ENCODE measurements at places on chromosomes 2 and 18.

DNA sequence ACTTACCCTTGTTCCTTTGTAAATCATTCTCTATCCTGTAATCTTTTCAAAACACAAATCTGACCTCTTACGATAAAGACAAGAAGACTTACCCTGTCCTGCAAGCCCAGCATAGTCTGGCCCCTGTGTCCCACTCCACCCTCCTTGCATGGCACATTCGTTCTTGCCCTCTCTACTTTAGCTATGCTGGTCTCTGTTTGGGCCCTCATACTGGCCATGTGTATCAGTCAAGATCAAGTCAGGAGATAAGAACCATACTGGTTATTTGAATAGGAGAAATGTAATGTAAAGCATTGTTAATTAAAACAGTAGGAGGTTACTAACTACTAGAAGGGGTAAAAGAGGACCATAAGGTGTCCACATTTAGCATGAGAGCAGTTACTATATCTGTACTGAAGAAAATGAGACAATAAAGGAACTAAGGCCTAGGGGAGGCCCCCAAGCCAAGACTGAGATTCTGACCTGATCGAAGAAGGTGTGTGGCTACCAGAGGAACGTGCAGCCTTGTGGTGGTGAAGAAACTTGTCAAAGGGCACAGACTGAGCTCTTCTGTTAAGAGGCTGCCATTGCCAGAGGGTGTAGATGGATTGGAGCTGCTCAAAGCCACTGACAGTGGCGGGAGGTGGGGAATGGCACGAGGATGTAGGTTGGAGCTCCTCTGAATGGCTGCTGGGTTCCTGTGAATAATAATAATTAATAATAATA is 80.8 kb downstream of the KCTD18 start:
- no peak for DNase-seq

GRCh38 chr2:73176205-73176880 is 26.0 kb upstream of the NOTO start:
- no peak for DNase-seq

DNA sequence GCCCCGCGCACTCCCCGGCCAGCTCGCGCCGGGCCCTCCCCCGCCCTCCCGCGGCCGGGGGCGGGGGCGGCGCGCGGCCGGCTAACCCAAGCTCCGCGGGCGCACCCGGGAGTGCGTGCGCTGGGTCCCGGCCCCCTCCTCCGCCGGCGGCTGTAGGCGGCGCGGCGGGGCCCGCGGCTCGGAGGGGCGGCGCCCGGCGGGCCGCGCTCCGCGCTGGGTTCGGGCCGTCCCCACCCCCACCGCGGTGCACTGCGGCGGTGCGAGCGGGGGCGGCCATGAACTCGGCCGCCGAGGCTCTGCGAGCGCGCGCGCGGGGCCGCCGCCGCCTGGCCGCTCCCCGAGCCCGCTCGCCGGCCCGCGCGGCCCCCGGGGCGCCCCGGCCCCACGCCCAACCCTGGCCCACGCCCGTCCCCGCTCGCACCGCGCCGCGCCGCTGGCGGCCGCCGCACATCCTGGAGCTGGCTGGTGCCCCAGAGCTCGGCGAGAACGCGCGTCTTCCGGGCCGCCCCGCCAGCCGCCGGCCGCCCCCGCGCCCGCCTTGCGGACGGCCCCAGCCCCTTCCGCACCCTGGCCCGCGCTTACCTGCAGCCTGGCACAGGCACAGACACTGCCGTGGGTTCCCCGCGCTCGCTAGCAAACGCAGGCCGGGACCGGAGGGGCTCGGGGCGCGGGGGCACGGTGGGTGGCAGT is at the start of gene ZBTB14:
Gene ZBTB14, minus strand, starts transcription at position 496 of the 690 bp plus-strand sequence. CDS start 2,480 bp downstream, outside the sequence.
- DNase-seq: peak; percentile 68

DNA sequence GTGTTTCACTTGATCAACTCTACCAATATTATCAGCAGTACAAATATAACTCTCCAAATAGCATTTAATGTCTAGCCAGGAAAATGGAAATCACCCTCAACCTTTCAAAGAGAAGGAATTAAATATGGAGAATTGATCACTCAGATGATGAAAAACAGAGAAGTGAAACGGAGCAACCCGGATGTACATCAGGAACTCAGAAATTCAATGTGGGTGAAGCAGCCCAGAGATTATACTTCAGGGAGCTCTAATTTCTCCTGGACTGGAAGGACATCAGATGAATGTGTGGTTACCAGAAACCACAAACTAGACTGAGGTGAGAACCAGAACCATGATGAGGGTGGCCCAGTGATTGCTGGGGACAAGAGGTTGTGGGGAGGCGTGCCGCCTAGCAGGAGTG is 35.5 kb upstream of the COBLL1 start:
- no peak for DNase-seq

GRCh38 chr18:24016643-24017042 is 2.1 kb downstream of the TTC39C start:
- DNase-seq: no peak

DNA sequence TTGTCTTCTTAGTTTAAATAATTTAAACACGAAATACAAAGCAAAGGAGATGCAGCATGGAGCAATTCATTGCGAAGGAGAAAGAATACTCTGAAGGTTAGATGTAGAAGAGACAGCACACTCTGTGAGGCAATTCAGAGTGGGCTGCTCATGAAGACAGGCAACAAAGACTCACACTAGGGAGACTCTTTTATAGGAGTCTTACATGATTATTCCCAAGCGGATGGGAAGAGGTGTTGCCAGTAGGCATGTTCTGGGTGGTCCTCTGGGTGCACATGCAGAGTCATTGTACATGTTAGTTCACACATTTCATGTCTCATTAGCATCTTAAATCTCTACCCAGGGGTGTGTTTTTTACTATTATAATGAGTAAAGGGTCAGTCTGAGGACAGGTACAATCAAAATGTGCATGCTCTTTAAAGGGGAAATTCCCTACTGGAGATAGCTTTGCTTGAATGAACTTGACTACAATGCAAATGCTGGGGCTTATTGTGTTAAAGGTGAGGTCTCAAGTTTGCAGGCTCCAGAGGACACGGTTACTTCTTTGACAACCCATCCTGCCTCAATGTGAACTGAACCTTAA is 275.5 kb downstream of the CDH19 start:
- no peak for DNase-seq

GRCh38 chr2:229066121-229066715 is 204.9 kb downstream of the PID1 start:
- DNase-seq: no peak

DNA sequence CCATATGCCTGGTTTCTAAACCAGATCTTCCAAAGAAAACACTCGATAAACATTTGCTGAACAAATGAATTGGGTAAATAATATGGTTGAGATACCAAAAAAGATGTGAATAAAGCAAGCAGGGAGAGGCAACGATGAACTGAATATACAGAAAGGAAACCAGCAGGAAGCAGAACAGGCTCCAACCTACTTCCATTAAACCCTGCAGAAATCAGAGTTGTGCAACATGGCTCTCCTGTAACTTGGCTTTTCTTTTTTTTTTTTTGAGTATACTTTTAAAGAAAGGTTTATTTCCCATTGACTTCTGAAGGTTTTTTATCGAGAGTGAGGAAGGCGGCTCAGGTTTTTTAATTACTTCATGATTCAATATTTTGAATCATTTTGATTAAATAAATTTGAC is 23.5 kb downstream of the ITSN2 start:
- DNase-seq: no peak

- DNase-seq: no peak
These were observed 391.2 kb upstream of the POU3F3 start for GRCh38 chr2:104462731-104463130.

DNA sequence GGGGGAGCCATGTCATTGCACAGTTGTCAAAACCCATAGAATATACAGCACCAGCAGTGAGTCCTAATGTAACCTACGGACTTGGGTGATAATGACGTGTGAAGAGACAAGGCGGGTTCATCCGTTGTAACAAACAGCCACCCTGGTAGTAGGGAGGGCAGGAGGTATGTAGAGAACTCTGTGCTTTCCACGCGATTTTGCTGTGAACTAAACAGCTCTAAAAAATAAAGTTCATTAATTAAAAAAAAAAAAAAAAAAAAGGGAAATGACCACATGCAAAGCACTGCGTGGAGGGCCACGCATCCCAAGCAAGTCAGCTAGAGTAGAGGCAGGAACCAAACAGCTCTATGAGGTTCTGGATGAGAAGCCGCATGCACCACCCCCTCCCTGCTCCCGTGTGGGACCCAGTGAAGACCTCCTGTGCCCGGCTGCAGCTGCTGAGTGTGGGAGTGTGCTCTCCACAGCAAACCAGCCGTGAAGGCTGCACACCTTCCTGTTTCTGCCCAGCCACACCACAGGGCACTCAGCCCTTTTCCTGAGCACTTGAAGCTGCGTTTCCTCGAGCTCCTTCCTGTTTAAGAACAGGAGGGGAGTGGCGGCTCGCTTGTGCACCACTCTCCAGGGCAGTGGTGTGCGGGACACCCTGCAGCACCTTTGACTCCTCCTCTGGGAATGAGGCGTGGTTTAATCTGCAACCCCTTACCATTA is 65.6 kb downstream of the ODC1 start:
- peak; percentile 26 for DNase-seq

DNA sequence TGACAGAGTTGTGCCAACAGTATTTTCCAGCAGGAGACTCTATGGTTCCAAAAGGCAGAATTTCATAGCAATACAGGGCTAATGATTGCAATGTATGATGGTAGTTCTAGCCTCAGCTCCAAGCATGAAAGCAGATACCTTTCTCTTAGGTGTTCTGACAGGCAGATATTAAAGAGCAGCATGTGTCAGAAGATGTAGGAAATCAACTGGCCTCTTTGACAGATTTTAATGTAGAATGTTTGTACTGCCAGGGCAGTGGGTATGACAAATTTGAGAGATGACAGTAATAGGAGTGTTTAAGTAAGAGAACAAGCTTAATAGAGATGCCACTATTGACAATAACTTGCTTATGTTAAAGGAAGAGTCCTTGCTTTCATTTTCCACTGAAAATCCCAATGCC is 21.5 kb upstream of the VWC2L start:
- no peak for DNase-seq

DNA sequence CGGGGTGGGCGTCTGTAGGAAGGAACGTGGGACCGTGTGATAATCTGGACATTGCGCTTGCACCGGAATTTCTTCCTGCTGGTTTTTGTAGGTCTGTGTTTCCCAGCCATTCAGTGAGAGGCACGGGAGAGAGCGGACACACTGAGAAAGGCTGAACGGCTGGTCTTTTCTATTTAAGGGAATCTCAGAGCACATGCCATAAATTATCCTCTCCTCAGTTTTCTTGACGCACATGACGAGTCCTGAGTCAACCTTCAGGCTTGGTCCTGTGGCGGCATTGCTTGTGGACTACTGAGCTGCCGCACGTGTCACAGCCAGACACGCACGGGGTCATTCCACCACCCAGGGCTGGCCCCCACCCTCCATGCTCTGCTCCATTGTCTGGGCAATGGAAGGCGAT is 519.3 kb upstream of the ID2 start:
- no peak for DNase-seq

DNA sequence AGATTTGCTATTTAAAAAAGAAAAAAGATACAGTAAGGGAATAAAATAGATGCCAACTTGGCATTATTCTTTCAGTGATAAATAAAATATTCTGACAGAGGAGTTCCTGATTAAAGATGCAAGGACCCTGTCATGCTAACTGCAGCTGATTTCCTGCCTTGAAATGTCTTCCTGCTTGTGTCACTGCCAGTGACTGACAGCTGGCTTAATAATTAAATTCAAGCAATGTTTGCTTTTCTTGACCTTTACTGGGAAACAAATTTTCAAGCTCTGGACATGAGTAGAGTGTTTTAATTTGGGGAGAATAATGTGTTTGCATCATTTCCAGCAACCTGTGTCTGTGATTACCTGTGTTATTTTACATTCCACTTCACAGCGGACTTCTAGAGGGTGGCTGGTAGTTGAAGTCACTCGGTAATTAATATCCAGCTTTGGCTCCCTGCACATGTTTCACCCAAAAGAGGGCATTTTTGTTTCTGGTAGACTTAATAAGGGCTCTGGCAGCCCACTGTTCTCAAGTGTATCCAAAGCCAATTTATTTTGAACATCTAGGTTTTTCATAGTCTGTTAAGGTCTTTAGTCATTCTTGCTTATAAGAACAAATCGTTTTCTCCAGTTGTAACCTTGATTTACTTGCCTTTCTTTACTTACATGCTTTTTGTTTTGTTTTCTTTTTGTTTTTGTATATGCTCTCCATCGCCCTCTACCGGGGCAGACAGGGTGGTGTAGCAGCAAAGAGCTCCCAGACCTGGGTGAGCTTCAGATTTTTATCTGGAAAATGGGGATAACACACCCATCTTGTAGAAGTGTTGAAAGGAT is 48.5 kb upstream of the PROKR1 start:
- peak; percentile 57 for DNase-seq

- no peak for DNase-seq
These were observed 99.4 kb downstream of the TFCP2L1 start for GRCh38 chr2:121185571-121186074.

DNA sequence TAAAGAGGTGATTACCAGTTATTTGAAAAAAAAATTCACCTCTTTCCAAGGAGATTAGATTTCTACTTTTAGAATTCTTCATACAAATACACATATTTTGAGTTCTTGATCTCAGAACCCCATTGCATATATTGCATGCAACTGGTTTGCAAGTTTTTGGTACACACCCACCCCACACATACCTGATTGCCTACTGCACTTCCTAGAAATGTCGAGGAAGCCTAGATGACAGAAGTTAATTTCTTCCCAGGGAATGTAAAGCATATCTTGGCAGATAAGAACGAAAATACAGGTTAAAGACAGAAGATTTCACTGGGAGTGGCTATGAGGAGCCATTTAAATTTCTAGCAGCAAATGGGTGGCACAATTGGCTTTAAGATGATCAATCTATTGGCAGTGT is 67.1 kb upstream of the IL1R1 start:
- no peak for DNase-seq

DNA sequence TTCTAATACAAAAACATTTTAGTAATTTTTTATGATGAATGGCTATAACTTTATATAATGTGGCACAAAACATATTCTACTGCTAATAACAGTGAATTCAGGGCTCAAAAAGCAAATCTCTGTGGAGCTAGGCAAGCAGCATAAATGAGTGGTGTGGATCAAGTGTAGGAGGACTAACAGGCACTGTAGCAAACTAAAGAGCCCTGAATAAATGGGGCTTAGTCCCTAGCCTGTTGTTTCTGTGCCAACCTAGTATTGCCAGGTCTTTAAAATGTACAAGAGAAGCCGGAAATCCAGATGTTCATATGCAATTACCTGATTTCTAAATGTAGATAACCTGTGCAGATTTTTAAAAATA is 18.5 kb downstream of the REL start:
- DNase-seq: no peak

DNA sequence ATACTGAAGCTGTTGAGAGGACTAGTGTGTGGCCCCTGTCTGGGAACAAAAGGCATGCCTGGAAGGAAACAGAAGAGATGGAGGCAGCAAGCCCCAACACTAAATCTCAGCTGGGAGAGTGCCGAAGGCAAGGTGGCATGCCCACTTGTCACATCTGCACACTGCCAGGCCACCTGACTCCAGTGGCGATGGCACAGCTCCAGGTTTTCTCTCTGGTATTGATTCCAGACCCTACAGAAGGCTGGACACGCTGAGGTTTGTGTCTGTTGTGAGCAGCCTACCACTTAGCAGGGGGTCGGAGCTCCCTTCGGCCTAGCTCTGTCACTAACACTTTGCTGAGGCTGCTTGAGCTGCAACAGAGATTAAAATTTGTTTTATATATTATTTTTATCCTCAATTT is 307.3 kb downstream of the TDRD15 start:
- no peak for DNase-seq

Measured in activated CD8-positive, alpha-beta memory T cell treated with anti-CD3 and anti-CD28 coated beads, Interleukin-2, amount 50 U/mL, for 4 hours (primary cell).